Suppressor macrophage treated with lipopolysaccharide for 4 hours (primary cell): ENCODE measurements at places on chromosomes 11 and 22.

DNA sequence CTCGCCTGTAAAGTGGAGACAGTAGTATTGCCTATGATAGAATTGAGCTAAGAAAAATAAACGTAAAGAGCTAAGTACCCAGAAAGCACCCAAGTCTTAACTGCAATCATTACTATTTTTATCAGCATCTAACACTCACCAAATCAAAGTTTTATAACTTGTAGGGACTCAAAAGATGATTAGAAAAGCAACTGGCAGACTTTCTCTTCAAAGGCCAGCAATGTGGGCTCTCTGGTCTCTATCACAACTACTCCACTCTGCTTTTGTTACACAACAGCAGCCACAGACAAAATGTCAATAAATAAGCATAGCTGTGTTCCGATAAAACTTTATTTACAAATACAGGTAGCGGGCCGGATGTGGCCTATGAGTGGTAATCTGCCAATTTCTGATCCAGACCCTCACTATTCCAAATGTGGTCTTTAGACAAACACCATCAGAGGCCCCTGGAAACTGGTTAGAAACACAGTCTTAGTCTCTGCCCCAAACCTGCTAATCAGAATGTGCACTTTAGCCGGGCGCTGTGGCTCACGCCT, 8.2 kb downstream of the TPST2 start:
- DNase-seq: no peak

DNA sequence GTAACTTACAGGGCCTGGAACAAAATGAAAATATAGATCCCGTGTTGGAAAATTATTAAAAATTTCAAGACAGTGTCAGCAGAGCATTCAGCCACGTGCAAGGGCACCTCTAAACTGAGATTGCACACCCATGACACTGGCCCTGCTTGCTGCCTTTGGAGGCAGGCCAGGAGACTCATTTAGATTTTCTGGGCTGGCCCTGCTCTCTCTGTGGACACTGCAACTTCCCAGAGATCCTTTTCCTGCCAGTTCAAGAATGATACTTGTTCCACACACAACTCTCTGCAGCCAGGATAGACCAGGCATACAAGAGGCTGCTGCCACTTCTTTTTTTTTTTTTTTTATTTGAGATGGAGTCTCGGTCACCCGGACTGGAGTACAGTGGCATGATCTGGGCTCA, 56.7 kb upstream of the PTPRJ start:
- DNase-seq: no peak

GRCh38 chr11:67464411-67465188, 4.5 kb downstream of the TMEM134 start:
- DNase-seq: peak; percentile 89

DNA sequence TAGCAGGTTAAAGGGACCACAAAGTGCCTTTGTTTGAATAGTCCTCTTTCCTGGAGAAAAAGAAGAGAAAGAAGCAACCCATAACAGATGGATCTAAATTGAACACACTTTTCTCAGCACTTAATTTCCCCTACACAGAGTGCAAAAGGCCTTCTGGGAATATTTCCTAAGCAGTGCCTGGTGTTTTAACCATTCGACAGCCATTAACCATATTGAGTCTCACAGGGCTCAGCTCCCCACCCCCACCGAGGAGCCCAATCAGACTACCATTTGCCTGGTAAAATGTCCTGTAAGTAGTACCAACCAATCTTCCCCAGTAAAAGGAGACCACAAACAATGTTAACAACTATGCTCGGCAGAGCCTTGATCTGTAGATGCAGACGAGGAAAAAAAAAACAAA, 40.7 kb upstream of the SLC6A5 start:
- DNase-seq: no peak

GRCh38 chr22:48083502-48083901, 1321.1 kb downstream of the TBC1D22A start:
- DNase-seq: no peak

DNA sequence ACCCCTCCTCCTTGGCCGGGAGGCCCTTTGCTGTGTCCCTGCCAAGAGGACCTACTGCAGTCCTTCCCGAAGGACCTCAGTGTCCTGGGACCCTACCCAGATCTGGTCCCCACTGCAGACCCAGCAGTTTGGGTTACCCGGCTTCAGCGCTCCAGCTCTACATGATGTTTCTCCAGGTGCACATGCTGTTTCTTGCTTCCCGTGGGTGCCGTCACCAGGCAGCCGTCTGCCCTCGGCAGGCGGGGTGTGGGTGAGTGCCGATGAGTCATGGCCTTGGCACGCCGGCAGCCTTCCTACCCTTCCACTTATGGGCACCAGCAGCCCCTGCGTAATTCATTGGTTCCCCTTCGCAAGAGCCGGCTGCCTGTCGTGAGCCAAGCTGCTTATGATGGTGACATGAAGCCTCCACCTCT, 101.8 kb downstream of the BCR start:
- DNase-seq: no peak

GRCh38 chr22:25729016-25729995, 12.7 kb upstream of the MYO18B start:
- peak; percentile 17 for DNase-seq

DNA sequence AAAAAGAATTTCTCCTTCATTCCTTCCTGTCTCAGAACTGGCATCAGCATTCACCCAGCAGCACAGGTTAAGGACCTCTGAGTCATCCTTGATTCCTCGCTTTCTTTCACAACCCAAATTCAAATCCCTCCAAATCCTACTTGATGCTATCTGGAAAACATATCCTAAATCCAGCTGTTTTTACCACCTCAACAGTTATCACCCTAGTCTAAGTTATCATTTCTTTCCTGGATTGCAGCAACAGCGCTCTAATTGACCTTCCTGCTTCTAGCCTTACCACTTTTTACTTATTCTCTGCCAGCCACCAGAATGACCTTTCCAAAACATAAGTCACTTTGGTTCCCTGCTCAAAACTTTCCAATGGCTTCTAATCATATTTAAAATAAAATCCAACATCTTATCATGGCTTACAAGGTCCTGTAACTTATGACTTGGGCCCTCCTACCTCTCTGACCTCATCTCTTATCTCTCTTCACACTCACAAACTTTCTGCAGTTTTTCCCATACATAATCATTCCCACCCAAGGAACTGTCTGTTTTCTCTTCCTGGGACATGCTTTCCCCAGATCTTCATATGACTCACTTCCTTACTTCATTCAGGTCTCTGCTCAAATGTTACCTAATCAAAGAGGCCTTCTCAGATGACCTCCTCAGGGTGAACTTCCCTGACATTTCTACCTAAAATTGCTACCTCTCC, 119.4 kb downstream of the TTC28 start:
- DNase-seq: no peak
